ENCODE measurements at places on chromosomes 3 and 15. TPM values are rescaled to one million over a fixed set of nuclear protein-coding genes. Genes with fewer than 3 reads are reported as not detected.

CSPG4 gene
- not detected for total RNA-seq

RHOV gene
- total RNA-seq = 0.53 TPM

PIGX gene
- total RNA-seq = 47.5 TPM

STRIT1 gene
- total RNA-seq = not detected

EPHB1 gene
- 1.3 TPM for total RNA-seq

DNA sequence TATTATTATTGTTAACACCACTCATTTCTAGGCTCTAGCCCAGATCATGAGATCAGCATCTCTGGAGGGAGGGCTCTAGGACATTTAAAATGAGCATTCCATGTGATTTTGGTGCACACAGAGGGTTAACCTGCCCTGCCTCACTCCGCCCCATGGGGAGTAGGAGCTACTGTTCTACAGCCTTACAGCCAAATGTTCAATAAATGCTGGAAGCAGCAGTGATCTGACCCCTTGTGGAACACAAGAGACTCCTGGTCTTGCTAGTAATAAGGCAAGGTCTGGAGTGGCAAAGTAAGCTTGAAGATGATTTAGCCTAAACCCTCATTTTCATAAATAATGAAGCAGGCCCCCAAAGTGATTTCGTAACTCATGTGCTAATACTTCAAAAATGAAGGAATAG, 166.4 kb upstream of the EOMES start:
- no peak for DNase-seq

- DNase-seq = no peak
Observed at GRCh38 chr3:165669504-165669903, 167.7 kb downstream of the BCHE start.

DNA sequence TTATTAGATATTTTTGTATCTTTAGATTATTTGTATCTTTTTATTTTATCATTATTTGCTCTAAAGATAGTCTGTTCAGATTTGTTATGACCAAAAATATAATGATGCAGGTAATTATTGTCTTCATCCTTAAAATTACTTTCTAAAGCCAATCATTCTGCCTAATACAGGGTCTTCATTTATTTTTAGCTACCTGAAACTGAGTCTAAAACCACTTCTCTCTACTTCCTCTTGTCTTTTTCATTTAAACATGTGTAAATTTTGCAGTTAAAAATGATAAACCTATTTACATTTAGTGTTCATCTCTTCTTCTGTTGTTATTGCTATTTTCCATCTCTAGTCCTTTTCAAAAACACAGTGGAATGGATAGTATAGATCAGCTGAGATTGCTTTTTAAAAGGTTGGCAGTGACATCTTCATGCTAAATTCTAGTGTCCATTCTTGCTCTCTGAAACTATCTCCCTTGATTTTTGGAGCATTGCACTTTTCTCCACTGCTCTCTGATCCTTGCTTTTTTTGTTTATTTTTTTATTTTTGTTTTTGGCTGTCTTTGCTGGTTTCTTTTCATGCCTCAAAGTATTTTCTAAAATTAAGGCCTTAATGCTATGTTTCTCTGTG, 91.8 kb downstream of the UBE2E2 start:
- DNase-seq = no peak

DNA sequence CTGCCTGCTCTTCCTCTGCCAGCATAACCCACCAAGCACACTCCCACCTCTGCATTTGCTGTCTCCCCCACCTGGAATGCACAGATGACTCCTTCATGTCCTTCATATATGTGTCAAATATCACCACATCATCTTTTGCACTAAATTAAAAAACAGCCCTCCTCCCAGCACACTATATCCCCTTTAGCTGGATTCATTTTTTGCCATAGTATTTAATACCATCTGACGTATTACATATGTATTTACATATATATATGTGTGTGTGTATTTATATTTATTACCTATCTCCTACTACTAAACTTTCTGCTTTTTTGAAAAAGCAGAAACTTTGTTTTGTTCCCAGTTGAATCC, 29.4 kb upstream of the UBL7 start:
- no peak for DNase-seq

- DNase-seq = peak; percentile 35
Observed at GRCh38 chr15:90883526-90883975, 753 bp upstream of the FES start.

Data from activated CD4-positive, alpha-beta memory T cell treated with anti-CD3 and anti-CD28 coated beads for 36 hours (primary cell).